ENCODE measurements at places on chromosomes 7 and 10. TPM values are rescaled to one million over a fixed set of nuclear protein-coding genes. Genes with fewer than 3 reads are reported as not detected.

Gene NRG3
- not detected for total RNA-seq

Gene SERPINE1
- 2,658 TPM for total RNA-seq

Gene ARHGEF35
- total RNA-seq = 0.65 TPM

Gene GTF2IRD2
- total RNA-seq = 1.9 TPM

Gene SPDYE6
- total RNA-seq = not detected

Gene TOMM7
- total RNA-seq = 147 TPM

Gene LIPJ
- not detected for total RNA-seq

Gene ATOH7
- not detected for total RNA-seq

Gene SPOCK2
- 0.16 TPM for total RNA-seq

Gene CNTNAP2
- under 0.01 TPM for total RNA-seq

Gene SLC13A1
- not detected for total RNA-seq

Gene CDHR3
- 1.4 TPM for total RNA-seq

Gene NRP1
- total RNA-seq = 118 TPM

Gene PNLIPRP3
- not detected for total RNA-seq

Gene PODXL
- total RNA-seq = 10.9 TPM

Gene UCN3
- total RNA-seq = not detected

Gene ATRNL1
- under 0.01 TPM for total RNA-seq

Gene SCART1
- total RNA-seq = 0.54 TPM

Gene NKX2-3
- total RNA-seq = not detected

Gene SAMD9
- total RNA-seq = 5.6 TPM

Gene ACBD7
- 0.16 TPM for total RNA-seq

Gene GHRHR
- total RNA-seq = not detected

Gene FAS
- total RNA-seq = 21.3 TPM

Gene C7orf33
- not detected for total RNA-seq

Gene SRRM3
- 4.7 TPM for total RNA-seq

Gene SKIDA1
- 0.18 TPM for total RNA-seq

Gene PVRIG
- total RNA-seq = not detected

Gene LBX1
- under 0.01 TPM for total RNA-seq

Gene BTBD16
- not detected for total RNA-seq

Gene OPALIN
- not detected for total RNA-seq

Gene SLC26A3
- total RNA-seq = not detected

Gene MUC12
- not detected for total RNA-seq

Gene SHLD2
- total RNA-seq = 29.6 TPM

Gene ZNF398
- total RNA-seq = 16.5 TPM

Gene GBX1
- total RNA-seq = not detected

Gene NPC1L1
- total RNA-seq = 0.18 TPM

Gene PTF1A
- total RNA-seq = not detected

Gene LRGUK
- not detected for total RNA-seq

Gene TLX1
- not detected for total RNA-seq

Gene MAP3K8
- total RNA-seq = 28.8 TPM

Gene PCBD1
- 13.5 TPM for total RNA-seq

Gene ADCK2
- 24.2 TPM for total RNA-seq

Gene PSD
- total RNA-seq = 0.72 TPM

Gene PRPS1L1
- total RNA-seq = not detected

Gene FEZF1
- not detected for total RNA-seq

Gene GPR158
- total RNA-seq = 4.9 TPM
